ENCODE measurements at places on chromosomes 16 and 17. TPM values are rescaled to one million over a fixed set of nuclear protein-coding genes. Genes with fewer than 3 reads are reported as not detected.

The CTF1 gene
- total RNA-seq, result 4.2 TPM

The TRIM25 gene
- 19.9 TPM for total RNA-seq

The TMC8 gene
- not detected for total RNA-seq

The ZP2 gene
- total RNA-seq, result not detected

The VPS35L gene
- total RNA-seq, result 32.8 TPM

The TMC7 gene
- total RNA-seq, result 4.3 TPM

The KRT13 gene
- total RNA-seq, result not detected

The SHISA9 gene
- total RNA-seq, result 15.5 TPM

The LPO gene
- not detected for total RNA-seq

The TRPV3 gene
- total RNA-seq, result 0.26 TPM

The RAMP2 gene
- total RNA-seq, result not detected

The PRR11 gene
- total RNA-seq, result 0.47 TPM

The CTRL gene
- total RNA-seq, result 1.3 TPM

The SCGB1C2 gene
- 1.1 TPM for total RNA-seq

The CLEC19A gene
- not detected for total RNA-seq

The ASPA gene
- total RNA-seq, result 0.05 TPM

The C17orf50 gene
- not detected for total RNA-seq

The TP53TG3C gene
- not detected for total RNA-seq

The KRTAP3-2 gene
- total RNA-seq, result not detected

The SCNN1B gene
- total RNA-seq, result not detected

The TBCD gene
- total RNA-seq, result 33.8 TPM

The CDK5R1 gene
- 39.6 TPM for total RNA-seq

The CBLN1 gene
- not detected for total RNA-seq

The TPSAB1 gene
- not detected for total RNA-seq

The KRTAP4-5 gene
- not detected for total RNA-seq

The PIK3R5 gene
- not detected for total RNA-seq

The TEDC2 gene
- 5.7 TPM for total RNA-seq

The TSPAN10 gene
- 10.6 TPM for total RNA-seq

The ACSM5 gene
- 2.0 TPM for total RNA-seq

The C1QTNF8 gene
- not detected for total RNA-seq

The ANKRD11 gene
- 37.1 TPM for total RNA-seq

The TEX19 gene
- total RNA-seq, result 0.80 TPM

The ITGAX gene
- total RNA-seq, result not detected

The TOM1L1 gene
- 29.1 TPM for total RNA-seq

The CREBBP gene
- total RNA-seq, result 16.8 TPM

The CENPX gene
- total RNA-seq, result 50.0 TPM

The SHBG gene
- 0.43 TPM for total RNA-seq

The TMEM95 gene
- total RNA-seq, result not detected

The TSPOAP1 gene
- total RNA-seq, result not detected

The OR1A2 gene
- total RNA-seq, result not detected

The USP43 gene
- total RNA-seq, result not detected

The ABCC11 gene
- total RNA-seq, result not detected

The SOX8 gene
- 116 TPM for total RNA-seq

The DHRS13 gene
- total RNA-seq, result 3.3 TPM

The NPIPB13 gene
- 2.4 TPM for total RNA-seq

Data from myocyte (in vitro differentiated cells).